ENCODE measurements at places on chromosomes 1 and 21.

- no peak for DNase-seq
Measured at GRCh38 chr1:152756872-152757271, 953 bp upstream of the KPRP start.

DNA sequence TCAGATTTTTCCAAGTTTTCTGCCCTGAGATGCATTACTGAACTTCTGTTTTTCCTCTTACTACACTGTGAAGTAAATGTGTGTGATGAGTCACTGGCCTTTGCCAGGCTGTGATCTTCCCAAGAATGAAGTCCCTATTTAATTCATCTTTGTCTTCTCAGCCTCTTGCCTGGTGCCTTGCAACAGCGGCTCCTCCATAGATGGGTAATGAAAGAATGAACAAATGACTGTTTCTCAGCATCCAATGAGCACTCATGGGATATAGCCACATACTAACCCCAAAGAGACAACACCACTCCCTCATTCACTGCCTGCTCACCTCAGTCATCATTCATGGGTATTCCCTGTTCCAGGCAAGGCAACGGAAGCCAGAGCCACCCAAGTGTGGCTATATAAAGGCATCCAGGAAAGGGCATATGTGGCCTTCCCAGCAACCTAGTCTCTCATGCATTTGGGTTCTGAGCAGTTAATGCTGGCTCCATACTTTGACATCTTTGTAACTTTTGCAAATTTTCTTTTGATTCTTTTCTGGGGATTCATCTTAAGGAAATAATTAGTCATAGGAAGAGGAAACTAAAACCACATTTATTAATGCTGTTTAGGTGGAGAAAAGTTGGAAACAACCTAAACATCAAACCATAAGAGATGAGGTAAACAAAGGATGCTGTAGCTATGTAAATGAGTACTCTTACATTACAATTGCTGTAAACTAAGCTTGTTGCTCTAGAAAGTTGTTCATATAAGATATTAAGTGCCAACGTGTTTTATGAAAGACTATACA is 71.9 kb downstream of the HIVEP3 start:
- DNase-seq, result no peak

GRCh38 chr1:70057500-70057899 is 147.9 kb downstream of the LRRC40 start:
- DNase-seq, result no peak

DNA sequence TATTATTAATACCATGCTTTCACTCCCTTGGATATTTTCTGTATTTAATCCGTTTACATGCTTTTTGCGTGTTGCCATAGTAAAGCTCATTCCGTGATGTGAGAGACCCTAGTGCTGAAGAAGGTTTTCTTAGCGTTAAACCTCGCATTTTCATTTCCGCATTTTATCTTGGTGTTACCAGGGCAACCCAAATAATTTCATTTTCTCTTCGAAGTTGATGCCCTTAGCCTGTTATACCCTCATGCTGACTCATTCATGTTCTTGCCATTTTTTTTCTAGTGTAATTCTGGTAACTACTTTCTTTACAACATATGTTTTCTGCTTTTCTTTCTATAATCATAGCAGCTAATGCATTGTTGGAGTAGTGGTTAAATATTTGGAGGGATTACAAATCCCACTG is 37.2 kb downstream of the LRRC8C start:
- DNase-seq, result no peak

DNA sequence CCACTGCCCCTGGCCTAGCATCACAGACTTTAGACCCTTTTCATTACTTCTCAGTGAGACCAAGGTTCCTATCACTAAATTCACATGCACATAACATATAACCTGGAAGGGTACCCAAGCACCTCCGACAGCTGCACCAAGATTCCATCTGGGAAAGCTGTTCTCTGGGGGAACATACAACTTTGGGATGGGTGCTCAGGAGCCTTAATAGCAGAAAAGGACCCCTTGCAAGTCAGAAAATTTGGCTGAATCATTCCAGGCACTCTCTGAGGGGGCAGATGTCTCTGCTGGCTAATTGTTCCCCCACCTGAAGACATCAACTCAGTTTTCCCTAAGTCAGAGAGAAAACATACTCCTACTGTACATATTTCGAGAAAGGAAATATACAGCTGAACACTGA is 41.3 kb upstream of the PSEN2 start:
- no peak for DNase-seq

- DNase-seq, result no peak
Measured at GRCh38 chr1:207004931-207005830, 27.4 kb downstream of the C1orf116 start.

GRCh38 chr1:230067419-230067870 is 407 bp downstream of the GALNT2 start:
- no peak for DNase-seq

GRCh38 chr1:33433509-33434362 is 2.8 kb upstream of the PHC2 start:
- no peak for DNase-seq

DNA sequence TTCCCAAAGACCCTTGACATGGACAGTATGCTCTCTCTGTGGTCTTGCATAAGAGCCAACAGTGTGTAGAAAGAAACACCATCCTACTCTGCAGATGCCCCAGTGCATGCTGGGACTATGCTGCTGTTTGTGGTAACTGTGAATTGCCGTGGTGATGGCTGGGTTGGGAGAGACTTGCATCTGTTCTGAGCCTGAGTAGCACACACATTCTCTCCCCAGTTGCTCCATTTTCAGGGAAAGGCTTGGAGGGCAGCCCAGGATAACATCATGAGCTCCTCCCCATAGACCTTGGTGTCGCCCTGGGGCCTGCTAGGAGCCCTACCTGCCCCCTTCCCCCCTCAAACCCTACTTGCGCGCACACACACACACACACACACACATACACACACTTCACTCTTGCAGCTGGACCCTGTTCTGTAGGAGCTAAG is 120.9 kb upstream of the IPO9 start:
- DNase-seq, result no peak

GRCh38 chr1:43743206-43743605 is 35.9 kb downstream of the ST3GAL3 start:
- DNase-seq, result no peak

DNA sequence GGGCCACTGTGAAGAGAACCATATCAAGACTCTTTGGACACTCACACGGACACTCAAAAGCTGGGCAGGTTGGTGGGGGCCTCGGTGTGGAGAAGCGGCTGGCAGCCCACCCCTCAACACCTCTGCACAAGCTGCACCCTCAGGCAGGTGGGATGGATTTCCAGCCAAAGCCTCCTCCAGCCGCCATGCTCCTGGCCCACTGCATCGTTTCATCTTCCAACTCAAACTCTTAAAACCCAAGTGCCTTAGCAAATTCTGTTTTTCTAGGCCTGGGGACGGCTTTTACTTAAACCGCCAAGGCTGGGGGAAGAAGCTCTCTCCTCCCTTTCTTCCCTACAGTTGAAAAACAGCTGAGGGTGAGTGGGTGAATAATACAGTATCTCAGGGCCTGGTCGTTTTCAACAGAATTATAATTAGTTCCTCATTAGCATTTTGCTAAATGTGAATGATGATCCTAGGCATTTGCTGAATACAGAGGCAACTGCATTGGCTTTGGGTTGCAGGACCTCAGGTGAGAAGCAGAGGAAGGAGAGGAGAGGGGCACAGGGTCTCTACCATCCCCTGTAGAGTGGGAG is 36.3 kb upstream of the TDRD10 start:
- no peak for DNase-seq

DNA sequence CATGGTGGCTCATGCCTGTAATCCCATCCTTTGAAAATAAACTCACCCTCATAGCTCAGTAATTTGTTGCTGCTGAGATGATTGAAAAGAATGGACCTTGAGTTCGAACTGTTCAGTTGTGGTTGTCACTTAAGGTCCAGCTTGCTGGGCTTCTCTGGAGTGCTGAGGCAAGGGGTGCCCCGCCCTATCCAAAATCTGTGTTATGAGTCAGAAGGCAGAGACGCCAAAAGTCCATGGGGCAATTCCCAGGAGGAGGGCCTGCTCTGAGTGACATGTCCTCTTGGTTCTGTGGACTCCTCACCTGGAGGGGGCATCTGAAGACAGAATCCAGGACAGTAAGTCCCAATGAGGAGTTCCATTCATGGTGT is 64.8 kb downstream of the MYOM3 start:
- no peak for DNase-seq

- no peak for DNase-seq
Measured at GRCh38 chr1:183753464-183753891, 51.4 kb upstream of the RGL1 start.

GRCh38 chr1:10687251-10687651 is 109.2 kb downstream of the CASZ1 start:
- DNase-seq, result no peak

DNA sequence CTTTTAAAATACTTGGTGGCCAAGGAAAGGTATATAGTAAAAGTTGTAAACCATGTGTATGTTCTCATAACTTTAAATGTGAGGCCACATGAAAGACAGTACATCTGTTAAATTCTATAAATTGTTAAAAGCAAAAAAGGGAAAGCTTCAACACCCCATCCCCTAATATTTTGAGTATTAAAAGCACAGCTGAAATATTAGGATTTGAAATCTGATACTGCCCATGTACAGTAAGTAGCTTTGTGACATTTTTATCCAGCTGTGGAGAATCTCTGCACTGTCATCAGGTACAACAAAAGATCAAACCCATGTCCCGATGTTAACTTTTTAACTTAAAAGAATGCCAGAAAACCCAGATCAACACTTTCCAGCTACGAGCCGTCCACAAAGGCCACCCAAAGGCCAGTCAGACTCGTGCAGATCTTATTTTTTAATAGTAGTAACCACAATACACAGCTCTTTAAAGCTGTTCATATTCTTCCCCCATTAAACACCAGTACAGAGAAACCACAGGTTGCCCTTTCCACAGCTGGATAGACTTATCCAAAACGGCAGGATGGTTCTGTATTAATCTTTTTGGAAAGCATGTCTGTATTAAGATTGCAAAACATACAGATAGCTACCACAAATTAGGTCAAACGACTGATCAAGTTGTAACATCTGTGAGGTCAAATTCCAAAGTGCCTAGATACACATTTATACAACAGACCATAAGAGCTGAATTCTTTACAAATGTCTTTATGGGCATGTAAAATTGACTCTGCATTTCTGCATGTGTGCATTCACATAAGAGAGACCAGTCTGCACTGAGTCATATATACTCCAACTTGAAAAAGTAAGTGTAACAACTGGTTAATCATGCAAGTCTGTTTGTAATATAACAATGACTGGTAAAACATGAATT is 5.2 kb downstream of the IRF2BP2 start:
- no peak for DNase-seq

- DNase-seq, result no peak
Measured at GRCh38 chr1:109493227-109493626, 667 bp upstream of the CYB561D1 start.

GRCh38 chr1:48442864-48443619 is 29.0 kb downstream of the SPATA6 start:
- DNase-seq, result no peak

DNA sequence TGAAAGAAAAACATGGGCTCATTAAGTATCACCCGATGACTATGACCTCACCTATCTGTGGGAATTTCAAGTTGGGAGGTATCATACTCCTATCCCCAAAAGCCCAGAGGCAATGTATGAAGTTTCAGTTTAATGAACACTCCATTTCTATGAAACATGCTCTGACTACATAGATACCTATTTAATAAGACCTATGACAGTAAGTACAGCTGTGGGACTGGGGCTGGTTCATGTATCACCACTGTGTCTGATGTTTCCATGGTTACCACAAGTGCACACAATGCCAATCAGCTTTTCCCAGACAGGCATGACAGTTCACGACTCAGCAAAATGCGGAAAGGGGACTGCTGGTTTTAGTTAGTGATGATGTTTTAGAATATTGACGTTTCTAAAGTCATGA is 167.7 kb downstream of the SIPA1L2 start:
- DNase-seq, result no peak

DNA sequence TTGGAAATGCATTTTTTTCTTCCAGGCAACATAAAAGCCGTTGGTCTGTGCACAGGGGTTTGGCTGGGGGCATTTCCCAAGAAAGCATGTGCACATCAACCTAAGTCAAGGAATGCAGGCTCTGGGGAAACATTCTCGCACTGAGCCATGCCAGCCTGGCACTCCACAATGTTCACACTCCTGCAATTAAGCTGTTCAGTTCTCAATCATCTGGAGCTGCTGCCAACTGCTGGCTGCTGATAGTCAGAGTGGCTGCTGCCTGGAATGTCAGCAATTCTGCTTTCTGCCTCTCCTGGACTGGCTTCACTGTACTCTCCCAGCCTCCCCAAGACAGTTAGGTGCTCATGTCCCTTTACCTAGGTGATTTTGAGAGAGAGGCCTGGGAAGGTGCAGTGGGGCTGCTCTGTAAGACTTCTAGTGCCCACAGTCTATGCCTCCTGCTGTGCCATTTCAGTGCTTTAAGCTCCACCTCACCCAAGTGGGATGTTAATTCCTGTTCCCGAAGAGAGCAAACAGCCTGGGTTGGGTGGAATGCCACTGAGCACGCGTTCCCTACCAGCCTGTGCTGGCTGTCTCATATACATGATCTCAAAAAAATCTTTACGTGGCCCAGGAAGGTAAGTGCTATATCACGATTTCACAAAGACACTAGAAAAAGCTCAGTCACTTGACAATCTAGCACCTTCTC is 131.7 kb downstream of the BRINP2 start:
- no peak for DNase-seq

GRCh38 chr21:35400233-35400939 is 351.3 kb upstream of the RUNX1 start:
- no peak for DNase-seq

GRCh38 chr1:81702079-81702715 is 98.5 kb upstream of the ADGRL2 start:
- DNase-seq, result no peak

- DNase-seq, result no peak
Measured at GRCh38 chr1:32743380-32744070, 41.0 kb upstream of the SYNC start.

DNA sequence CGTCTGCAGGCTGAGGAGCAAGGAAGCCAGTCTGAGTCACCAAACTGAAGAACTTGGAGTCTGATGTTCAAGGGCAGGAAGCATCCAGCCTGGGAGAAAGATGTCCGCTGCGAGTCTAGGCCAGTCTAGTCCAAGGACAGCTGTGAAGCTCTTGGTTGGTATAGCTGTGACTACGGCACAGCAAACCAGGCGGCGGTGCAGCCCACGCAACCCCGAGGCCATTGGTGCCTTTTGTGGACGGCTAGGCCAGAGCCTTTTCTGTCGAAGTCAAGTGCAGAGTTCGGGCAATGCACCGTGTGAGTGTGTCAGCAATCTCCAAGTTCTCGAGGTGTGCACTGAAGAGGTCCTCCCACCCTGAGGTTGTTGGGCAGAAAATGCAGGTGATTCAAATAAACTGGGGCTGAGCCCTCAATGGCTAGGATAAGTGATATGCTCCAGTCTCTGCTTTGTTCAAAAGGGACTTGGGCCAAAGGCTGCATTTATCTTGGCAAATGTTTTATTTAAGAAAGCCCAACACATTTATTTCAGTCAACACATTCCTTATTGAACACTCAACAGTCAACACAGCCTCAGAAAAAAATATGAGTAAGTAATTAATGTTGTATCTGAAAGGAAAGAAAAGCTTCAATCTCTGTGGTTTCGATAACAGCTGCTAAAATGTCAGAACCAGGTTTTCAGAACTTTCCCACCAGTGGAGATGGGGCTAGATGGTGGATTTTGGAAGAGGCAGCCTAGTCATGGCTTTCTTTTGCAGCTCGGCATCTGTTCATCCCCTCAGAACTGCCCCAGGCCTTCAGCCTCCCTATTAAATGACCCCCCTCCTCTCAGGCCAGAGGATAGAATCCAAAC is 78.1 kb upstream of the COX20 start:
- no peak for DNase-seq

- no peak for DNase-seq
Measured at GRCh38 chr1:30891227-30891552, 17.4 kb downstream of the SDC3 start.
